ENCODE measurements at places on chromosomes 7 and 10.

DNA sequence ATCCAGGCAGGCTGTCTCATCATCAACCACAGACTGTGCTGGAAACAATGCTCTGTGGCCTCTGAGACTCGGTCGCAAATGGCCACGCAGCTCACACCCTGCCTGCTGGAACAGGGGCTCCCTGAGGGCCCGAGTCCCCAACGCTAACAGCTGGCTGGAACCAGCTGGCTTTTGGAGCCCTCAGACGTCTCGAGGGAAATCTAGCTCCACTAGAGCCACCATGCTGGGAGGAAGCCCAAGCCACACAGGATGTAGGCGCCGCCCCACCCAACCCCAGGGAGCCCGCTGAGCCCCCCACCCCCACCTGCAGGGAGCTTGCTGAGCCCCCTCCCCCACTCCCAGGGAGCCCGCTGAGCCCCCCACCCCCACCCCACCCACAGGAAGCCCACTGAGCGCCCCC, 21.4 kb upstream of the PDGFA start:
- DNase-seq, result no peak

- DNase-seq, result no peak
Measured at GRCh38 chr7:120996988-120997345, 8.5 kb downstream of the CPED1 start.

DNA sequence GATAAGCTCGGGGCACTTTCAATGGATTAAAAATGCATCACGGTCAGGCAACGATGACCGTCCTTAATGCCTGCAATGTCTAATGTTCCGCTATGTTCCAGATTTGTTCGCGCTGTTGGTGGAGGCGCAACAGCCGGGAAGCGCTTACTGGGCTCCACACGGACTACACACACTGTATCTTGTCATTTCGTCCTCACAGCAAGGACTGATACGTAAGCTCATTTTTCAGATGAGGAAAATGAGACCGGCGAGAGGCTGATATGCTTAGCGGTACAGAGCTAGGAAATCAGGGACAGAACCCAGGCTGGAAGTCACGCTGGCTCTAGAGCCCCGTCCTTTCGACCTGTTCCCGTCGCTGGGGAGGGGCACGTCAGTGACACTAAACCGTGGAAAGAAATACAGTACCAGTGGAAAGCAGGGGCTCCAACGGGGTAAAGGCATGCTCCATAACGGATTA, 670 bp downstream of the TPK1 start:
- no peak for DNase-seq

GRCh38 chr10:69781576-69781975, 20.1 kb upstream of the COL13A1 start:
- DNase-seq, result no peak

- no peak for DNase-seq
Measured at GRCh38 chr10:29946614-29946952, 112.8 kb downstream of the JCAD start.
